DMS79 treated with DMSO at 0.1 percent for 48 hours (cell line): ENCODE measurements at places on chromosomes 1 and 21.

DNA sequence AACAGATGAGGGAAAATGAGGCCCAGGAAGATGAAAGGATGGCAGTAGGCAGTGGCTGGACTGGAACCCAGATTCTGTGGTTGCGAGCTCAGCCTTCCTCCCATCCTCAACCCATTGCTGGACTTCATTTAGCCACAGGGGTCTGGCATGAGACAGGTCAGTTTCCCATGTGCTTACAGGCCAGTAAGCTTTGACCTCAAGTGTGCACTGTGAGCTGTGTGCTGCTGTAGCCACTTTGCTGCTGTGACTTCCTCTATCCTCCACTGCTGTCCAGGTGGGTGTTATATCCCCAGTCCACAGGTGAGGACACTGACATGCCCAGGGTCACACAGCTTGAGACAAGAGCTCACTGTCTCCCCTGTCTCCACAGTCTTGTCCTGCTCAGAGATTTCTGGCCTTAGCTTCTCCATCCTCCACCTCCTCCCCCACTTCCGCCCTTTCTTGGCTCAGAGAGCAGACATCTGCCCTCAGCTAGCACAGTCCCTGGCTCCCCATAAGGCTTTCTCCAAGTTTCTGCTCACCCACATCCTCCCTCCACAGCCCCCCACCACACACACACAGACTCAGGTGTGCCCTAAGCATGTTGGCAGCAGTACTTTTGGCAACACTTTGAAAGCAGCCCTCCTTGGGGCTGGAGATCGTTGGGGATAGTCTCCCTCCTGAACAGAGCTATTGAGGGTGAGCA is 7.3 kb downstream of the IGSF21 start:
- no peak for DNase-seq

- DNase-seq, result no peak
These were observed 35.9 kb downstream of the MAB21L3 start for GRCh38 chr1:116147114-116147510.

DNA sequence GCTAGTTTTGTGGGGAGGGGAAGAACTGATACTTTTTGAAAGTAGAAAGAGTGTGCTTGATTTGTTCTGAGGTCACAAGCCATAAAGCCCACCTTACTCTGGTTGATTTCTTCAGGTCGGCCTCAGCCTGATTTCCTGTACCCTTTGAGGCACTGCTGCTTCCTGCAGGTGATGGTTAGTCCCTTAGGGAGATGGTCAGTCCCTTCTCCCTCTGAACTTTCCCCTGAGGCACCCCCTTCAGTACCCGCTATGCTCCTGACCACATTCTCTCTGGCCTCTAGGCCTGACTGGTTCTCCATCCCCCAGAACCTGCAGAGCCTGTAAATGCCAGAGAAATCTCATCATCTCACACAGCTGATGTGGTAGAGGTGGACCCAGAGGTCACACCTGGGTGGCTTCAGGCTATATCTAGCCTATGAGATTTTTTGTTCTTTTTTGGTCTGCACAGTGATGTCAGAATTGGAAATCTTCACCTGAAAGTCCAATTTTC is 15.0 kb upstream of the ID3 start:
- DNase-seq, result no peak

DNA sequence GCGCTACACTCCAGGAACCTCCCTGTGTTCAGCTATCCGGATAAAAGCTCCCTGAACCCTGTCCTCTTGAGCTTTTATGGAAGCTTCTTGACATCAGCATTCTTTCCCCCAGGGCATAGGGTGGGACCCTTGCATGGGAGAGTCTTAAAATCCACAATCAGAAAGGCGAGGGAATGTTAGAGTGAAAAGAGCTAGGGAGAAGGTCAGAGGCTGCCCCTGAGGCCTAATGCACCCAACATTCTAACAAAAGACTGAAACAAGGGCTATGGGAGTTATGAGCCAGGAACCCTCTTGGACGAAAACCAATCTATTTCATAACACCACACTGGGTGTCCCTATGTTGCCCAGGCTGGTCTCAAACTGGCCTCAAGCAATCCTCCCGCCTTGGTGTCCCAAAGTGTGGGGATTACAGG is 36.7 kb downstream of the NEK2 start:
- no peak for DNase-seq

DNA sequence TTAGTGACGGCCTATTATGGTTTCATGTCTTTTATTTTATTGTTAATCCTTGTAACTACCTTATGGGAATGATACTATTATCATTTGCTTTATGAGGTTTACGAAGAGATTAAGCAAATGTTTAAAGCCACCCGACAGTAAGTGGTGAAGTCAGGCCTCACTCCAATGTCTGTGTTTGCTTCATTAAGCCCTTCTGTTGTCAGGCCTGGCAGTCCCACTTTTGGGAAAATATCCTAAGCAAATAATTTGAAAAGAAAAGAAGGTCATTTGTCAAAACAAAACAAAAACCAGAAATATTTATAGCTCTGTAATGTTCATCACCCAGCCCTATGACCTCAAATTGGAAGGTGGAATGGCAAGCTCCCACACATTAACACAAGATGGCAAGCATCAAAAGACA is 40.7 kb upstream of the USP24 start:
- no peak for DNase-seq

DNA sequence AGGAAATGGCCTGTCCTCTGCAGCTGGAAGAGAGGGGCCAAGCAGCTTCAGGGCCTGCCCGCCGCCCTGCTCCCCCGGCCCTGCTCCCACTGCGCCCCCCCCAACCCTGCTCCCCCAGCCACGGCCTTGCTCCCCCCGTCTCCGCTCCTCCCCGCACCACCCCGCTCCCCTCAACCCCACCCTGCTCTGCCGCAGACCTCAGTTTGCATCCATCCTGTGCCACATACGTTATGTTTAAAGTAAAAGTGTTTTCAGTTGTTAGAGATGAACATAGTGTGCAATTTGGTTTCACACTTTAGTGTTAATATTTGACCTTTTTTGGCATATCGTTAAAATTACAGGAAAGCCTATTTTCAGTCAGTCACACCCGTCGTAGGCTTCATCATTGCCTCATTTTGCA is 34.1 kb upstream of the DIP2A start:
- DNase-seq, result no peak

GRCh38 chr1:91655912-91656449 is 155.3 kb downstream of the CDC7 start:
- no peak for DNase-seq

GRCh38 chr1:166166329-166166697 is 488 bp downstream of the FAM78B start:
- DNase-seq, result no peak

GRCh38 chr1:4256351-4256750 is 356.3 kb upstream of the C1orf174 start:
- DNase-seq, result no peak

DNA sequence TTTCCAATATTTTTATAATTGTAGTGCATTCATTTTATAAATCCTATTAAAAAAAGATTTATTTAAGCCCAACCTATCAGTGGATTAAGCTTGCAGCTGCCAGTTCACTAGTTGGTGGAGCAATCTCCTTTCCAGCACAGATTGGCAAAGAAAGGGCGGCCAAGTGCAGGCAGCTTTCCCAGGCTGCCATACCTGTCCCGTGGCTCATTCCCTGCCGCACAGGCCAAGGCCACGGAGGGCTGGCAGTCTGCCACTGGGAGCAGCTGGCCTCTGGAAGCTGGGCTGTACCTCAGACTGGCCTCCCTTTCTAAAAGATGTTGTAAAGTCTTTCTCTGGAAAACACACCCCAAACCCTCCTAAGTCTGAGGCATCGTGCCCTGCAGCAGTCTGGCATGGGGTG is 74.2 kb downstream of the SIM2 start:
- DNase-seq, result peak; percentile 48

DNA sequence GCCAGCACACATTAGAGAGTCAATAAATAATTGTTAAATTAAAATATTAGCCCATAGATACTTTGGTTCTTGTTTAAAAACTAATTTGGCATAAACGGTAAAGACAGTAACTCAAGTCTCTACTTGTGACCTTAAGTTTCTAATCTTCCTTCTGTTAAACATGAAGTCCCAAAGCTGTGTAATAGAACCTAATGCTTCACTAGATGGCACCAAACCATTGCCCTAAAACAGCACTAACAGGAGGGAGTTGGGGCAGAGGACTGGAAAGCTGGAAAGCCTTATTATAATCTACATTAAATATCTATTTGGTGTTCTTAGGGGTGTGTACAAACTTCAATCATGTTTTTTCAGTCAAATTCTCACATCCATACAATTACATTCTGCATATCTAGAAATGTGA is 176.7 kb downstream of the OLFM3 start:
- no peak for DNase-seq

DNA sequence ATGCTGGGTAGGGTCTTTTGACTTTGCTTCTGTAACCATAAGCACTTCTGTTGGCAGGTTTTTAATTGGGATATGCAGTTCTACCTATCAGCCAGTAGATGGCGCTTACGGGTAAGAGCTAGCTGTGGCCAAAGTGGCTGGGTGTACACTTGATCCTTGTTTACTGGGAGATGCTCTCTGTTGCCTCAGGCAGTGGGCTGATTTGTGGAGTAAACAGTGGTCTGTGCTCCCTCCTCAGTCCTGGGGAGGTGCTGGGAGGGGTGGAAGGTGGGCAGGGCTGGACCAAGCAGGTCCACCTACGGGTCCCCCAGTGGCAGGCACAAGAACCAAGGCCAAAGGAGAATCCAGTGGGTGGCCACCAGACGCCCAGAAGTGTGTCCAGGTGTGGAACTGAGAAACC is 43.4 kb downstream of the RALGPS2 start:
- DNase-seq, result no peak

DNA sequence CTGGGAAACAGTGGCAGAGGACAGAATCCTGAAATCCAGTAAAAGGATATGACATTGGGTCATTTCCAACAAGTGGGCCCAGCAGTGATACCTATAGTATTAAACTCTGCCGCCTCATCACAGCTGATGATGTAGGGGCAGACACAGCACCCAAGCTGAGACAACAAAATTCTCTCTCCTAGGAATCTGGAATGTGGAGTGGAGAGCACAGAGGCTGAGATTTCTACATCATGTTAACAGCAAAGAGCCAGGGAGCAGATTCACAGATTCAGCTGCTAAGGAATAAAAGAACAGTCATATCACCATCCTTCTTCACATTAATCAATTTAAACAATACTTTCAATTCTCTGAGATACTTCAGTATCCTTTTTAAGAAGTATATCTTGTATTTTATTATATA is 61.9 kb downstream of the CRP start:
- DNase-seq, result no peak
